ENCODE measurements at places on chromosomes 1 and 21.

GRCh38 chr1:182143825-182144645 is 82.5 kb upstream of the ZNF648 start:
- DNase-seq, result peak; percentile 20

DNA sequence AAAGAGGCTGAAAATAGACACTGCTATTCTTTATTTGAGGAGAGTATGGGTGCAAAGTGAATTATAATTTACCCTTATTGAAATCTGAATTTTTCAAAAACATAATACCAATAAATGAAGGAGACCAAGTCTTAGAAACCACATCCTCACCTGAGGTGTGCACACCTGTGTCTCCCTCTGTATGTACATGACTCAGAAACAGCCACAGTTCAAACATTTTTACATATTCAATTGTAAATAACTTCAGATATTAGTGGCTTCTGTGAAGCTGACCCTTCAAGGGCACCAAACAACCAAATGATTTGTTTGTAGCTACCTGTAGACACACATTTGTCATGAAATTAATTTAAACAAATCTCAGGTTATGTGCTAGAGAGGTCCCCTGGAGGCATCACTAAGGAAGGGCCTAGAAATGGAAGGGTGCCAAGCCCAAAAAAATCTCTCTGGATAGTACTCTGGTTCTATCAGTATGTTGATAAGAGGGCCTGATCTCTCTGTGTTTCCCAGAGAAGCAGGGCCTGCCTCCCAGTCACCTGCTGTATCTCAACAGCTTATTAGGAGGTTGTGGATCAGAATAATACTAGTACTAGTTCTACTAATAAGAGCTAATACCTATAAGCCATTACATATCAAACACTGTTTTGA is 28.1 kb downstream of the ERI3 start:
- DNase-seq, result no peak

- no peak for DNase-seq
These were observed 64.6 kb downstream of the RHBG start for GRCh38 chr1:156433602-156434001.

DNA sequence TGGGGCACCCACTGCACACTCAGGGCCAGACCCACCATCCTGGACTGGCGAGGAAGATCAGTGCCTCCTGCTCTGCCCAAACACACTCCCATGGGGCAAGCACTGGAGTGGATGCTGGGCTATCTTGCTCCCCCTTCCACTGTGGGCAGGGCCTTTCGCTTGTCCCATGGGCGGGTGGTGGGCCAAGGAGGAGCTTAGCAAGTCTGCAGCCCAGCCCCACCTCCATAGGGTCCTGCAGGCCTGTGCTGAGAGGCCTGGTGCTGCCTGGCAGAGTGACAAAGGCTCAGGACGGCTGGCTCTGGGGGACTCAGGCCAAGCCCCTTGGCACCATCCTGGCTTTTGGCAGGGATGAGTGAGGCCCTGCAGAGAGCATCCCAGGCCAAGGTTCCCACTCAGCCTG is 89.4 kb downstream of the PTPRU start:
- DNase-seq, result no peak

GRCh38 chr1:41823471-41823870 is 95.3 kb downstream of the HIVEP3 start:
- no peak for DNase-seq

DNA sequence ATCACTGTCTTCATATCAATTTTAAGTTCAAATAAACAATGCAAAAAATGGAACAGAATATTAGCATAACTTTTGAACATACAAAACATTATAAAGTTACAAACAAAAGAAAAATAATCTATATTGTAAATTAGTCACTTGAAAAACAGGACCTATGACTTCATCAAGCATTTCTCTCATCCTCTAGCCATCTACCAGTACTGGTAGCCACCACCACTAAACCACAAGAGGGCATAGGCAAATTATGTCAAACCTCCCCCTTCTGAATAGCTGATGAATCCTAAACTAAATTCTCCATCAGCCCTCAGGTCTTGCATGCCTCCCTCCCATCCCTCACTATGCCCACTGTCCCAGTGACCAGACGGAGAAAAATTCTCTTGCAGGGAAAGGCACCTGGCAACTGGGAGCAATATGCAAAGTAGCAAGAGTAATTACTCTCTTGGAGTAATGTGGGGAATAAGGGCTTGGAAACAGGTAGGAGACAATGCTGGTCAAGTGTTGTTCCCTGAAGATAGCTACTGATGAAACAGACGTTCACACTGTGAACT is 37.1 kb downstream of the SSX2IP start:
- no peak for DNase-seq

DNA sequence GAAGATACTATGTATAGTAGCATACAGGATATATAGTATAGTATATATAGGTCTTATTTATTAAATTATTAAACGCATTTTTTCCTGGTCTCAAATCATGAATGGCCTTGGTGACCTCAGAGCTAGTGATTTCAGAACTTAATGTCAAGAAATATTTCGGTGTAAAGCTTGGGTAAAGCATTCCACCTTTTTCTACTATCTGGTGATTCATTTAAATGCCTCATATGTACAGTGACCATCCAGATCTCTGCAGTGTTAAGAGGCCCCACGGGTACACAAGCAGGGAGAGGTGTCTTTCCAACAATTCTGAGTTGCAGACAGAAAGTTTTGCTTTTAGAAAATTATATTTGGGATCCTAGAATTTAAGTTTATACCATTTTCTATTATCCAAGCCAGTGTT is 626.5 kb downstream of the PTPRC start:
- no peak for DNase-seq

DNA sequence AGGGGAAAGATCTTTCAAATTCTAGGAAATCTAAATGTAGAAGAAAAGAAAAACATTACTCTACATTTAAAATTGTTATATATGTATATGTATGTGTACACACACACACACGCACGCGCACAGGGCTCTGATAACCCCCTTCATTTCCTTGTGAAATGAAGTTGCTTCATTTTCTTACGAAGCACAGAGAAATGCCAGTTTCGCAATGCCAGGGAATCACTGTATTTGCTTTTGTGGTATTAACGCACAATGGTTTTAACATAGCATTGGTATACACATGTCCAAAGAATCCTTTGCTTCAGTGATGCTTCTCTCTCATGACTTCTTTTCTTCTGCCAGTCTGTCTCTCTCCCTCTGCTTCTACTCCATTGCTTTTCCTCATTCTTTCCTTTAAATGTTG is 8.4 kb upstream of the DDAH1 start:
- no peak for DNase-seq

GRCh38 chr1:116564426-116564825 is 6.4 kb downstream of the CD58 start:
- no peak for DNase-seq

DNA sequence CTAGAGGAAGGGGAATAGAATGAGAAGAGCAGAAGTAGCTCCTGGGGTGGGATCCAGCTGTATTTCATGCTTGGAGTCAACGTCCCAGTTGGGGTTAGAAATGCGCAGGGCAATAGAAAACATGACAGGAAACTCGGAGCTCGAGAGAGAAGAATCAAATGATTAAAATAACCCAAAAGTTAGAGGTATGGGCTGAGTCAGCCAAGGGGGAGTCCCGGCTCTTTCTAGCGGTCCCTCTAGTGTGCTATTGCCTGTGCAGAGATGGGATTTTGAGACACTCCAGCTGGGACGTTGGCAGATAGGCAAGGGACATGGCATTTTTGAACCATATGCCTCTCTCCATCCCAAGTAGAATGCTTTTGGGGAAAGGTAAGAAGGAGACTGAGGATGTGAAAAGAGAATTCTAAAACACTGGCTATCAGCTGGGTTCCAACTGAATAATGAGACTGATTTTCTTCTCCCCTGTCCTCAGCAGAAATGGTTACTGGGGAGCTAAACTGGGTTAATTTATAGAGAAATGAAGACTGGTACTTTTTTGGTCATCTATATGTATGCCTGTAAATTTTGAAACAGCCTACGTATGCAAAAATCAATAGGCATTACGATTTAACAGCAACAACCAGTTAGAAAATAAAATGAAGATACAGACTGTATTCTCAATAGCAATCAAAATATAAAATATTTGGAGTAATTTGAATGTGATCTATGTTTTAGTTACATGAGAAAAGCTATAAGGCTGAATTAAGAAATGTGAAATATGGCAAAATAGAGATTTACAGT is 7.0 kb upstream of the VPS26C start:
- DNase-seq, result no peak

- no peak for DNase-seq
These were observed 57.5 kb downstream of the CD247 start for GRCh38 chr1:167460836-167461235.

DNA sequence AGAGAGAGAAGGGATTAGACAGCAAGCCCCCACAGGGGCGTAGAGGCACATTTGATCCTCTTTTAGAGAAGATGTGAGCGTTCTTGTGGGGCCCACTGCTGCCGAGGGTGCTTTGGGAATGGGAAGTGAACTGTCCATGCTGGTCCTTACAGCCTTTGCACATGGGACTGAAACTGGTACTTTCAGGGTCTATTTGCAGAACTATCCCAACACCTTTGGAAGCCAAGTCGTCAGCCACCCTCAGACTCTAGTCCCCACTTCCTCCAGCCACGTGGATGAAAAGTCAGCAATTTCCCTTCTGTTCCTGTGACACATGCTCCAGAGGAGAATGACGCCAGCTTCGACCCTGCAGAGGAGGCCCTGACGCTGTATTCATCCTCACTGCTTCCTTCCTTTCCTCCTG is 2.6 kb upstream of the RAB7B start:
- DNase-seq, result no peak

GRCh38 chr1:211605603-211606331 is 26.8 kb upstream of the SLC30A1 start:
- DNase-seq, result no peak

GRCh38 chr1:1132042-1132950 is 16.4 kb upstream of the C1orf159 start:
- DNase-seq, result no peak

GRCh38 chr1:109370712-109371340 is 26.9 kb downstream of the SORT1 start:
- peak; percentile 41 for DNase-seq

- DNase-seq, result no peak
These were observed at the start of gene C1QA for GRCh38 chr1:22636353-22636752. Gene C1QA (plus strand): TSS chr1:22636628. CDS start chr1:22637617, 989 bp downstream.

GRCh38 chr1:117803318-117803717 is 126.1 kb downstream of the GDAP2 start:
- no peak for DNase-seq

- DNase-seq, result no peak
These were observed 934.7 kb downstream of the PLA2G4A start for GRCh38 chr1:187763465-187763864.

- no peak for DNase-seq
These were observed 81.5 kb upstream of the EDEM3 start for GRCh38 chr1:184836141-184836540.

- no peak for DNase-seq
These were observed 147.0 kb downstream of the RERE start for GRCh38 chr1:8670371-8670818.

DNA sequence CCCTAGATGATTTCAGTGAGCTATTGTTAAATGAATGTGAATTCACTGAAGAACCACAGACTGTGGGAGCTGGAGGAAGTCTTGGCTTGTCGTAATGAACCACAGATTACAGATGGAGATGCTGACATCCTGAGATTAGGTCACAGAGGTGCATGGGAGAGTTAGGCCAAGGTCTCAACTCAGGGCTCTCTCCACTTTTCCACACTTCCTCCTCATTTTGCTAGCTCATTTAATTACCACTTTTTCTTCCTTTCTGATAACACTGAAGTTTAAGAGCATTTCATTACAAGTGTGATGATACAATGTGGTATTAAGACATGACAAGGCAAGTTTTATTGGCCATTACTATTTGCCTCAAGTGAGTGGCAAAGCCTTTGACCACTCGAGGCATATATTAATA is 30.8 kb downstream of the ST6GALNAC3 start:
- no peak for DNase-seq

DNA sequence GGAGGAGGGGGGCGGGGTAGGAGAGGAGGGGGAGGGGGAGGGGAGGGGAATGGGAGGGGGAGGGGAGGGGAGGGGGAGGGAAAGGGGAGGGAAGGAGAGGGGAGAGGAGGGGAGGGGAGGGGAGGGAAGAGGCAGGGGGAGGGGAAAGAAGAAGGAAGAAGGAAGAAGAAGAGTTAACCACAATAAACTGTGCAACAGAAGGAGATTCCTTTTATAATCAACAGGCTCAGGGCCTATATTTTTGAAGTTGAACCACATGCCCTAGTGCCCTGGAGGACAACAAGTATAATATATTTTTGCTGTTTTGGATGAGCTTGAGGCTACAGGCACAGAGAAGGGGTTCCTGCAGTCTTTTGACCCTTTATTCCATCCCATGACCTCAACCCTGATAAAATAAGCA is 228.2 kb upstream of the IRF2BP2 start:
- no peak for DNase-seq

GRCh38 chr1:1804301-1804700 is 26.0 kb upstream of the NADK start:
- DNase-seq, result no peak

DNA sequence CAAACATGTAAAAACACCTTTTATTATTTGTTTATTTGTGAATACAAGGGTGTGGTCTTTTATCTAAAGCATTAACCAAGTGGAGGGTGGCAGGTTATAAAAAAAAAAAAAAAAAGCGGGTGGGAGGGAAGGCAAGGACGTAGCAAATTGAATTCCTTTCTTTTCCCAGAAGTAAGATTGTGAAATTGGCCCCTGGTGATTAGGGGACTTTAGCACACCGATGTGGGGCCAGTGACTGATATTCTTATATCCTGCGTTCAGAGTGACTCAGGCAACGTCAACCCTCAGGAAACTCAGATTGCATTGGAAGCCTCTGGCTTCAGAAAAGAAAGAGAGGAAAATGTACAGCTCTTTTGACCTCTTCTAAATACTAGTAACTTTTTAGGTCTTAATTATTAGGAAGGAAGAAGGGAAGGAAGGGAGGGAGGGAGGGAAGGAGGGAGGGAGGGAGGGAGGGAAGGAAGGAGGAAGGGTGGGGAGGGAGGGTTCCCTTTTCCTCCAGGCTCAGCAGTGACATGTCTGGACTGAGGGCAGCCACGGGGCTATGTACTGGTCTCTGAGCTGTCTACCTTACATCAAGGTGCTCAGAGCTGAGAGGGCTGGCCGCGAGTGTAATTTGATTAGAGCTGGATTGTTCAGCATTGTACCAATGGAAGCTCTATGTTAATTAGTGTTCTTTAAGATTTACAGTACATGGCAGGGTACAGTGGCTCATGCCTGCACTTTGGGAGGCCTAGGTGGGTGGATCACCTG is 30.2 kb downstream of the EVA1C start:
- DNase-seq, result no peak

DNA sequence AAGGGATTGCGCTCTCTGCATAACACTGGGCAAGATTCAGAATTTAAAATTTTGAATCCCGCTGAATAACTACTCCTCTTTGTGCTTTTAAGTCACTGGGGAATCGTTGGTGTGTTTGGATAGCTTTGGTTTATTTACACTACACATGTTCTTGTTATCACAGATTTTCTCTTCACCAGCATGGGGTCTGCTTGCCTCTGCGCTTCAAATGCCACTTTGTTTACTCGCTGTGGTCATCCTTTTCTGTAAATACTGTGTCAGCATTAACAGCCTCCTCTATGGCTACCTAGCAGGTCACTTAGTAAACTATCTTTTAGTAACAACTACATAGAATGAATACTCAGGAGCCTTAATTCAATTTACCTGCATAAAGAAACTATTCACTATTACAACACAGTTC is 14.4 kb upstream of the KCNH1 start:
- peak; percentile 76 for DNase-seq

All from brain pericyte (primary cell).